ENCODE measurements at places on chromosomes 4 and X. TPM values are rescaled to one million over a fixed set of nuclear protein-coding genes. Genes with fewer than 3 reads are reported as not detected.

Gene POU3F4
- total RNA-seq, result not detected

Gene ANK2
- total RNA-seq, result 1.2 TPM

Gene CCNI
- total RNA-seq, result 259 TPM

Gene ARX
- not detected for total RNA-seq

Gene XK
- total RNA-seq, result not detected

Gene MAGEA2
- total RNA-seq, result not detected

Gene CDKL5
- 1.4 TPM for total RNA-seq

Gene HTN1
- total RNA-seq, result not detected

Gene PLAC8
- 17.9 TPM for total RNA-seq

Gene SMC1A
- 161 TPM for total RNA-seq

Gene HTN3
- not detected for total RNA-seq

Gene TRIM61
- total RNA-seq, result 1.0 TPM

Gene LUZP4
- total RNA-seq, result not detected

Gene TENT5D
- total RNA-seq, result not detected
